ENCODE measurements at places on chromosomes 7 and 10.

- DNase-seq: no peak
Measured at GRCh38 chr7:50153148-50153547, 60.1 kb upstream of the ZPBP start.

- no peak for DNase-seq
Measured at GRCh38 chr10:5478694-5479305, 20.6 kb downstream of the CALML5 start.

GRCh38 chr10:6062101-6062771 is at the start of gene IL2RA:
IL2RA (minus strand) TSS chr10:6062367; CDS start chr10:6062151, 216 bp downstream.
- DNase-seq: no peak

DNA sequence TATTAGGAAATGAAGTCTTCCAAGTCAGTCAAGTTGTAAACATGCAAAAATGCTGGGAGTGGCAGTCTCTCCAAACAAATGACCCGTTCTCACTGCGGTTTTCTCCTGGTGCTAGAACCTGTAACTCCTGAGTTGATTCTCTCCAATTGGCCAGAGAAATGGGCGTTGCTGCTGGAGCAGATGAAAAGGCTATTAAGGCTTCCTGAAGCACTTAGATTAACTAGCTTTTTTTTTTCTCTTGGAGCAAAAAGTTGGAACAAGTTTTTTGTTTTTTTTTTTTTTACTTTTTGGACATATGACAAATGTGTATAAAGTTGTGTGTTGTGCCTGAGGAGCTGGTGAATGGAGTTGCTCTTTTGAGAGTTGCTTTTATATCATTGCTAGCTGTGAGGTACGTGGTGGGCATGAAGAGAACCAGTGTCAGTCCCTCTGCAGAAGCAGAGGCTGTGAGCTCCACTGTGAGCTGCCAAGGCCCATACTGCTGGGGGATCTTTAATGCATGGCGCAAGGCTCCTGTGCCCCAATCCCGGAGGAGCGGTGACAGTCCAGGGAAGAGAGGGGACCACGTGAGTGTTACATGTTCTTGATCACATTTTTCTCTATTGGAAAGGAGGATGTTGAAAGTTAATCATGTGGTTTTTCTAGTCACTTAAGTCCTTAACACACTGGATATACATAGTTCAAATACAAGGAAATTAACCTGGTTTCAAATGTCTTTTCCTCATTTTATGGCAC is 393.6 kb upstream of the GALNT17 start:
- DNase-seq: peak; percentile 46

- no peak for DNase-seq
Measured at GRCh38 chr7:108650467-108650866, 80.8 kb downstream of the DNAJB9 start.

DNA sequence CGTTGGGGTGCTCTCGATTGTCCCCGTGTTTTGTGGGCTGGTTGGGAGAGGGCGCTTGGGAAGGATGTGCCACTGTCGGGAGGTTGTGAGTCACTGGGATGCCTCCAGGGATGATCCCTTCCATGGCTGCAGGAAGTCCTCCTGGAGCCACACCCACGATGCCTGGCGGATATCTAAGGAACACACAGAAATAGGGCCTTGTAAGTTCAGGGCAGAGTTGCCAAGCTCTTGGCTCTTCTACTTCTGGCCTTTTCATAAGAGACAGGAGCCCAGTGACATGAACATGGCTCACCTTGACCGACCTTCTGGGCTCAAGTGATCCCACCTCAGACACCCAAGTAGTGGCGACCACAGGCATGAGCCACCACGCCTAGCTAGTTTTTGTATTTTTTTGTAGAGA is 47.6 kb downstream of the ZRANB1 start:
- no peak for DNase-seq

GRCh38 chr7:29377718-29378117 is 183.1 kb downstream of the CHN2 start:
- no peak for DNase-seq

GRCh38 chr7:99928994-99929729 is at the start of gene GJC3:
GJC3 (minus strand) TSS chr7:99929620; CDS start chr7:99929620, 0 bp downstream.
- peak; percentile 78 for DNase-seq

- DNase-seq: no peak
Measured at GRCh38 chr7:1055956-1056784, 11.8 kb downstream of the GPR146 start.

- DNase-seq: no peak
Measured at GRCh38 chr7:43303740-43304241, 191.3 kb downstream of the HECW1 start.

GRCh38 chr7:63900394-63901203 is 98.0 kb upstream of the ZNF722 start:
- peak; percentile 41 for DNase-seq

GRCh38 chr7:33841031-33841430 is 64.3 kb upstream of the BMPER start:
- DNase-seq: no peak

GRCh38 chr10:32167450-32167849 is 111.2 kb upstream of the KIF5B start:
- no peak for DNase-seq

DNA sequence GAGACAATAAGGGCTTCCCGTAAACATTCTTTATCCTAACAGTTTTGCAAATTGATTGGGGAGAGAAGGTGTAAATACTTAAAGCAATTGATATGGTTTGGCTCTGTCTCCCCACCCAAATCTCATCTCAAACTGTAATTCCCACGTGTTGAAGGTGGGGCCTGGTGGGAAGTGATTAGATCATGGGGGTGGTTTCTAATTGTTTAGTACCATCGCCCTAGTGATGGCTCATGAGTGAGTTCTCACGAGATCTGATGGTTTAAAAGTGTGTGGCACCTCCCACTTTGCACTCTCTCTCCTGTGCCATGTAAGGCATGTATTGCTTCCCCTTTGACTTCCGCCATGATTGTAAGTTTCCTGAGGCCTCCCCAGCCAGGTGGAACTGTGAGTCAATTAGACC is 22.1 kb upstream of the CAPZA2 start:
- no peak for DNase-seq

DNA sequence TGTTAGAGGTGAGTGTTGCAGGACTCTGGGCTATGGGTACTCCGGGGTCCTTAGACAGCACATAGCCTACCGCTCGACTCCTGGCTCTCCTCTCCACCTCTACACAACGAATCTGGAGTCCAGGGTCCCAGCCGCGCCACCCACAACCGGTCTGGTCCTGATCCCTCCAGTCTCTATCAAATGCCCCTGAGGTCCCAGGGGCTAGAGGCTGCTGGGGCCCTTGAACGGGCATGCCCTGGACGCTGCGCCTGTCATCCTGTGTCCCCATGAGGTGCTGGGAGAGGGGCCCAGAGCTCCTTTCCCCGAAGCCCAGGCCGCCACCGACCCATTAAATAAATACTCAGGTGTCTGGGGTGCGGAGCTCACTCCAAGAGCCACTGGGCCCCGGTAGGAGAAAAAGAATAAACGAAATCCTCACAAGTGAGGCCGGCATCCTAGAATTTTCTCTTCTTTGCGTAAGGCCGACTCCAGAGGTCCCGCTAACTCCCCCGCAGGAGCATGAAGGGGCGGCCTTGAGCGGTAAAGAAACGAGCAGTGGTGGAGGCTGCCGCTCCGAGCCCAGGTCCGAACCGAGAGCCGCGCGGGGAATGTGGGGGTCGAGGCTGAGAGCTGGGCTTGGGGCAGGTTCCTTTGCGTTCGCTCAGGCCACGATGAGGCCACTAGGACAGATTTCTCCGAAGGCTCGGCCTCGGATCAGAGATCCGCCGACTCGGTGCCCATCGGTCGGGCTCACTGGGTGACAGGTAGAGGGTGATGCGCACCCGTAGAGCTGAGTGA is 166.7 kb downstream of the NRF1 start:
- no peak for DNase-seq

GRCh38 chr10:85635650-85636049 is 730.9 kb downstream of the GRID1 start:
- DNase-seq: no peak

GRCh38 chr10:412109-412508 is 276.9 kb downstream of the ZMYND11 start:
- no peak for DNase-seq

DNA sequence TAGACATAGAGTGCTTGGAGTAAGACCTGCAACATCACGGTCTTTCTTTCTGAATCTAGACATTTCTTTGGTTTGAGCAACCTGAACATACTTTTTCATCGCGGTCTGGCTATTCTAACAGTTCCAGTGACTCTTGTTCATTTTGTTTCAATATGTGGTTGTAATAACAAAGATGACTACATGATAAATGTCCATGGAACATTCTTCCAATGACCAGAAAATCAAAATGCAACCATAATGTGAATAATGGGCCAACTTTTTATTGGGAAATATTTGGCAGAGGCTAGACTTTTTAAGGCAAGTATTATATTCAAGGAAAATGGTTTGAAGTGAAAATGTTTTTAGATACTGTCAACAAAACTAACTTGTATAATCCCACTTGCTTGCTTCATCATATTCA is 282.5 kb downstream of the INHBA start:
- no peak for DNase-seq

- DNase-seq: peak; percentile 14
Measured at GRCh38 chr10:32163071-32163761, 107.0 kb upstream of the KIF5B start.

DNA sequence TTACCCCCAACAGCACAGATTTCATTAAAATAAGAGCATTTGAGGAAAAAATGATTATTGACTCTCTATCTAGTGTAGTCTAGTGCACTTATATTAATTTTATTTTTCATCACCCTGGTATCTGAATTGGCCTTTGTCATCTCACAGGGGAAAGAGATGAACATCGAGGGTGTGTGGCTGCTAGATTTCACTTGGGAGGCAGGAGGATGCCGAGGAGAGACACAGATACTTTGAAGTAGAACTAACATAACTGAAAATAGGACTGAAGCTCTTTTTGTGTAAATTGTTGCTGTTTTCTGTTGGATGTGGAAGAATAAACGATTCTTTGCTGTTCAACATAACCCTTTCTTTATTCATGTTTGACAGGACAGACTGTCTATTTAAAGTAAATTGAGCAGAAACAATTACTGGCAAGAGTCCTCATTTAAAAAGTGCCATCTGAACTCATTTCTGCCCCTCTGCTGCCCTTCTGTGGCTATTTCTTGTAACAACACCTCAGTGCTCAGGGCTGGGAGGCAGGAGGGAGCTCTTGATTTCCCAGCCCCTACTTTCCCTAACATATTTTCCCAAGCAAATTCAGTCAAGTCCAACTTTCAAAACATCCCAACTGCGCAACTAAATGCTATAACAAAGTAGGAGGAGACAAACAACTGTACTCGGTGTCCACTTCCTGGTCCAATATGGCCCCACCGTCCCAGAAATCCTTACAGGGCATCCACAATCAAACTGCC is 15.6 kb downstream of the LYZL1 start:
- peak; percentile 84 for DNase-seq

- DNase-seq: no peak
Measured at GRCh38 chr7:28224675-28225074, 44.1 kb upstream of the JAZF1 start.

DNA sequence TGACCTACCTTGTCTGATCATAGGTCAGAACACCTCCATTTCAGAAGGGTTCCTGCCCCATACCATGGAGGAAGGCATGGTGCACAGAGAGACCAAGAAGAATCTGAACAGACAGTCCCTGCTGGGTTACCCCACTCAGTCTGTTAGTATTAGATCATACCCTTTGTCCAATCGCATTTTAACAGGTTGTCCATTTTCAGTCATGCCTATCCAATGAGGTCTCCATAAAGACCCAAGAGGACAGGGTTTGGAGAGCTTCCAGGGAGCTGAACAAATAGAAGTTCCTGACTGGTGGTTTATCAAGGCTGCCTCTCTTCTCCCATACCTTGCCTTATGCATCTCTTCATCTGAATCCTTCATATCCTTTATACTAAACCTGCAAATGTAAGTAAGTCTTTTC is 21.2 kb upstream of the SLC16A12 start:
- no peak for DNase-seq

DNA sequence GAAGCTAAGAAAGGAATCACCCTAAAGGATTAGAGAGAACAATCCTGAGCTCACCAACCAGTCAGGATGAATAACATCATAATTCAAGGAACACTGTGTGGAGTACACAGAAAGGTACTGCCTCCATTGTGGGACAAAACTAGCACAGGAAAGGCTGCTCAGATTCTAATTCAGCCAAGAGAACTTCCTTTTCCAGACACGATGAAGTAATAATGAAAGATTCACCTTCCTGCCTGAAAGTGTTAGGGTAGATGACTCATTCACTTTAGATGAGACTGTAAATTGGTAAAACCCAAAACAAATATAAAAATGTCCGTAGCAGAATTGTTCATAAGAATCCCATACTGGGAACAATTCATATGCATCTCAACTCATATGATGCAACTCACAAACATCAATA is 167.2 kb downstream of the CDC14C start:
- DNase-seq: no peak

- DNase-seq: no peak
Measured at GRCh38 chr10:78320506-78320905, 286.8 kb downstream of the RPS24 start.

DNA sequence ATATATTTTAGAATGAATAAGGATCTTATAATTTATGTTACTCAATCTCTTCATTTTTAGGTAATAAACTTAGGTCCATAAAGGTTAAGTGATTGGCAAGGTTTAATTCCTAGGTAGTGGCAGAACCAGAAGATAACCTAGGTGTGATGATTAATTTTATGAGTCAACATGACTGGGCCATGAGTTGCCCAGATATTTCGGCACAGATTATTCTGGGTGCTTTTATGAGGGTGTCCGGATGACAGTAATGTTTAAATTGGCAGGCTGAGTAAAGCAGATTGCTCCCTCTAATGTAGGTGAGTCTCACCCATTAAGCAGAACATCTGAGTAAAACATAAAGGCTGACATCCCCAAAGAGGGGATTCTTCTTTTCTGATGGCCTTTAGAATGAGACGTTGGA is 1349.3 kb upstream of the CELF2 start:
- DNase-seq: no peak

GRCh38 chr10:74061104-74061503 is 63.2 kb downstream of the VCL start:
- no peak for DNase-seq

- peak; percentile 18 for DNase-seq
Measured at GRCh38 chr10:17354781-17355180, 99.6 kb downstream of the ST8SIA6 start.

DNA sequence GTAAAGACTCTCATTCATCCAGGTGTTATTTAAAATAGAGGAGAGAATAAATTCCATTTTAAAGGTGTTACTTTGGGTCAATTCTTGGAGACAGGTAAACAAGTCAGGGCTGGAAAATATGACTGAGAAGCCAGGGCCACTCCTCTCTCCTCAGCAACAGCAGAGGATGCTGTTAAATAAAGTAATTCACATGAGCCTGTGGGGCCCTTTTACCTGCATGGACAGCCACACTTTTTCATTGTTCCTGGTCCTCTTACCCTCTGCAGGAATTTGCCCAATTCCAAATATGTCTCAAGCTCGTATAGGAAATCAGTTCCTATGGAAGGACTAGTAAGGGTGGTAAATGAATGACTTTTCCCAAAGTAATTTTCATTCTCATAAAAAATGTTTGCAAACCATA is 420.1 kb upstream of the KLF6 start:
- no peak for DNase-seq

DNA sequence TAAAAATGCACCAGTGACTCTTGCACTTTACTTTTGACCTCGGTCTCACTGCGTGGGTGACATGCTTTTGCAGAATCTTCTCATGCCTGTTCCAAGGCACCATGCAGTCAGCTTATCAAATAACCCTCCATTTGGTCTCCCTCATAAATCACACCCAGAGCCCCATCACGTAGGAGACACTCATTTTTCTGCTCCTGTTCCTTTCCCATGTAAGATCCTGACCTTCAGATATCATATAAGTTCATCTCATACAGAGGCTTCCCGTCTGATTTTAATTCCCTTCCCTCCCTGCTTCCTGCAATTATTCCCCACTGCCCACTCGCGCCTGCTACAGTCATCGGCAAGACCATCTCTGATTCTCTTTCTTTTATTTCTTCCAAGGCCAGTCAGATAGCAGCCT is 1226.3 kb upstream of the AUTS2 start:
- no peak for DNase-seq

- DNase-seq: no peak
Measured at GRCh38 chr10:113866551-113867394, 12.3 kb downstream of the NHLRC2 start.
